Ascending aorta (tissue), 2 donors: ENCODE measurements at places on chromosomes 11 and 22. TPM values are rescaled to one million over a fixed set of nuclear protein-coding genes. Genes with fewer than 3 reads are reported as not detected.

GRCh38 chr11:44725757-44726282 lies 942 bp upstream of the TSPAN18 start:
- H3K4me1 ChIP-seq, result peaks cover 3% of the 10 kb centered on the region
- no peak overlapping the region for H3K27ac ChIP-seq
- DNase-seq, result no peak
- no peaks in the 10 kb centered on the region for H3K27me3 ChIP-seq
- no peaks in the 10 kb centered on the region for H3K36me3 ChIP-seq
- no peak overlapping the region for H3K4me3 ChIP-seq

DNA sequence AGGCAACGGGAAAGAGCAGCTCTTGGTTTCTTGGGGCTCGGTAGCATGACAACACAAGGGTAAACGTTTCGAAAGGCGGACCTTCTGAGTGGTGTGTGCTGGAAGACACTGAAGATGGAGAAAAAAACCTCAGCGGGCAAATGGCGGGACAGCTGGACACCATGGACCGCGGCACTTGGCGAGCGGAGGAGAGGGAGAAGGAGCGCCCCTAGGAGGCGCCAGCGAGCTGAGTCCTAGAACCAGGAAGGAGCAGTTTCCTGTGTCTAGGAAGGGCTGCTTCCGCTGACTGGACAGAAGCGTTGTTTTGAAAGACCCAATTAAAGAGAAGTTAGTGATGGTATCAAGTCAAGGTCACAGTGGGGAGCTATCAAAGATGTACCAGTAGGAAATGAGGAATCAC lies 44.0 kb upstream of the OPCML start:
- no peaks in the 10 kb centered on the region for H3K36me3 ChIP-seq
- H3K27ac ChIP-seq, result no peak overlapping the region
- H3K4me3 ChIP-seq, result no peak overlapping the region
- DNase-seq, result no peak
- no peaks in the 10 kb centered on the region for H3K4me1 ChIP-seq

DNA sequence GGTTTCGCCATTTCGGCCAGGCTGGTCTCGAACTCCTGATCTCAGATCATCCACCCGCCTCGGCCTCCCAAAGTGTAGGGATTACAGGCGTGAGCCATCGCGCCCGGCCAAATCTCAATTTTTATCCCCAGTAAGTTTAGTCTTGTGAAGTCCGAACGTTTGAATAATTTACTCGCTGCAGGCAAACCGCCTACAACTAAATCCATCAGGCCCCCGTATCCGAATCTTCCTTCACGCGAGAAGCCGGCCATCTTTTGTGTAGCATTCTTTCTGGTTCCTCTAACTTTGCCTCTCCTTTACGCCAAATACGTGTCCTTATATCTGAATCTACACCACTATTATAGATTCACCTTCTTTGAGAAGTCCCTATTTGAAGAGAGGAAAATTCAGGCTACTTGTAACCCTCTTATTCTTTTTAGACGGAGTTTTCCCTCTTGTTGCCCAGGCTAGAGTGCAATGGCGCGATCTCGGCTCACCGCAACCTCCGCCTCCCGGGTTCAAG lies 581 bp upstream of the EIF3L start:
- peaks cover 16% of the 10 kb centered on the region for H3K4me1 ChIP-seq
- H3K27ac ChIP-seq, result peak overlapping the region; percentile 81
- H3K36me3 ChIP-seq, result peaks cover 19% of the 10 kb centered on the region
- no peak for DNase-seq
- H3K4me3 ChIP-seq, result peak overlapping the region; percentile 73

- H3K36me3 ChIP-seq, result no peaks in the 10 kb centered on the region
- H3K27ac ChIP-seq, result no peak overlapping the region
- no peaks in the 10 kb centered on the region for H3K4me1 ChIP-seq
- DNase-seq, result no peak
- no peak overlapping the region for H3K4me3 ChIP-seq
Measured at GRCh38 chr11:115981814-115982471, 477.7 kb upstream of the CADM1 start.

- no peak overlapping the region for H3K4me3 ChIP-seq
- no peaks in the 10 kb centered on the region for H3K36me3 ChIP-seq
- H3K27me3 ChIP-seq, result no peaks in the 10 kb centered on the region
- no peak overlapping the region for H3K27ac ChIP-seq
Measured at GRCh38 chr22:32562401-32562800, 87.8 kb downstream of the FBXO7 start.

- H3K4me1 ChIP-seq, result peaks cover 19% of the 10 kb centered on the region
- DNase-seq, result no peak
Measured at GRCh38 chr22:23234409-23235161, 54.3 kb downstream of the BCR start.

GRCh38 chr22:39833610-39834009 lies 60.0 kb downstream of the ENTHD1 start:
- no peak for DNase-seq
- no peaks in the 10 kb centered on the region for H3K27me3 ChIP-seq
- no peaks in the 10 kb centered on the region for H3K4me1 ChIP-seq
- no peak overlapping the region for H3K4me3 ChIP-seq

DNA sequence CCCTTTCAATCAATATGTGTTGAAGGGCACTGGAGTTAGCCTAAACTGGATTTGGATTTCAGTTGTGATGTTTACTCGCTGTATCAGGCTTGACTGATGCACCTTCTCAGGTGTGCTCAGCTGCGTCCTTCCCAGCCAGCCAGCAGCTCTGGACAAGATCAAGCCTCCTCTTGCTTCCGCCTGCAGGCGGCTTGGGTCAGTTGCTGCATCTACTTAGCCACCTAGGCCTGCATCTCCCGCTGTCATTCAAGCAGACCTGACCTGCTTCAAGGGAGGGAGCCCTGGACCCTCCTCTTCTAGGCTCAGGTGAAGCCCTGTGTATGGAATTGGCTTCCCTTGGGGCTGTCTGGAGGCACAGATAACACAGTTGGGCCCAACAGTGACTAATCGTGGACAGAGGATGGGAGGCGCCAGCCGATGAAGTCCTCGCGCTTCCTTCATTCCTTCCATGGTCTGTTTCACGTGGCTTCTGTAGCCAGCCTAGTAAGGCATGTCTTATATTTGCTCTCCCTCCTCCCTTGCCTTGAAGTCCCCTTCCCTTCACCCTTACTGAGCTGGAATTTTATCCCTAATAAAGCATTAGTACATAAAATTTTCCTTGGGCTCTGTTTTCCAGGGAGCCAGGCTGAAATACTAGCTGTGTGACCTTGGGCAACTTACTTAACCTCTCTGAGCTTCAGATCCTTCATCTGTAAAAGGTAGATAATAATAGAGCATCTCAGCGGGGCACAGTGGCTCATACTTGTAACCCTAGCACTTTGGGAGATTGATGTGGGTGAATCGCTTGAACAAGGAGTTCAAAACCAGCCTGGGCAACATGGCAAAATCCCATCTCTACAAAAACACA lies 2.1 kb upstream of the LHFPL7 start:
- DNase-seq, result no peak
- no peaks in the 10 kb centered on the region for H3K36me3 ChIP-seq
- no peak overlapping the region for H3K27ac ChIP-seq
- H3K4me3 ChIP-seq, result no peak overlapping the region
- H3K4me1 ChIP-seq, result no peaks in the 10 kb centered on the region

DNA sequence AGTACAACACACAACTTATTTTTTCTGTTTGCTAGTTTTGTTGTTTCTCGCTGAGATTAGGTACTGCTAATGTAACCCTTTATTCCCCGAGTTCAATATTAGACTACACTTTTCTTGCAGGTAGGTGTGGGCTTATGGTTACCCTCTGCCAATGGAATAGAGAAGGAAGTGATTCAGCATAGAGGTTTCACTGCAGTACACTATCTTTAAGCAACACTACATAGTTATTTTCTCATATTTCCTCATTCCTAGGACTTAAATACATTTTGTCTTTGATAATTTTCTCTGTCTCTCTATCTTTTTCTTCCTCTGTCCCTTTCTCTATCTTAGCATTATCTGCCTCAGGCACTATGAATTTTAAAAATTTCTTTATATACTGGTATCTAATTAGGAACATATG lies 791.0 kb downstream of the FAM181B start:
- no peak for DNase-seq
- no peaks in the 10 kb centered on the region for H3K4me1 ChIP-seq
- no peaks in the 10 kb centered on the region for H3K36me3 ChIP-seq
- no peak overlapping the region for H3K4me3 ChIP-seq

- peaks cover 7% of the 10 kb centered on the region for H3K4me1 ChIP-seq
- no peaks in the 10 kb centered on the region for H3K36me3 ChIP-seq
- peak overlapping the region; percentile 69 for H3K4me3 ChIP-seq
- H3K27ac ChIP-seq, result peak overlapping the region; percentile 84
Measured at GRCh38 chr11:124876818-124877630, 11.8 kb downstream of the ROBO3 start.

- H3K27me3 ChIP-seq, result no peaks in the 10 kb centered on the region
- no peak overlapping the region for H3K4me3 ChIP-seq
- no peak for DNase-seq
- no peaks in the 10 kb centered on the region for H3K36me3 ChIP-seq
- H3K27ac ChIP-seq, result no peak overlapping the region
Measured at GRCh38 chr11:22707119-22707899, 40.9 kb downstream of the GAS2 start.

DNA sequence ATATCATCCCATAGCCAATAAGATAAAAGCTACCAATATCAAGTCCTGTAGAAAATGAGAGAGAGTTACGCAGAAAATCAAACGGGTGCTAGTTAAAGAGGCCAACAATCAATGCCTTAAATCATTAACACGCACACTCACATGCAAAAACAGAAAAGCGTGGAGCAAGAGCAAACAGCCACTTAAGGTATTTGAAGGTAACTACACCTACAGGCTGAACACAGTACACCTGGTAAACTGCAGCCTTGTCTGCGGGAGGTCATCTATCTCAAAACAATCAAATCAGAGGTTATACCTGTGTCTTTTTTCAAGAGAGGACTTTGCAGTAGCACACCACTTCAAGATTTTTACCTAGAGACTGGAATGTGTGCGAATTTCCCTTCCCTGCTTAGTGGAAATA lies 23.6 kb downstream of the SLC35F2 start:
- peaks cover 8% of the 10 kb centered on the region for H3K4me1 ChIP-seq
- no peak overlapping the region for H3K4me3 ChIP-seq
- no peak overlapping the region for H3K27ac ChIP-seq
- no peaks in the 10 kb centered on the region for H3K27me3 ChIP-seq
- no peaks in the 10 kb centered on the region for H3K36me3 ChIP-seq

DNA sequence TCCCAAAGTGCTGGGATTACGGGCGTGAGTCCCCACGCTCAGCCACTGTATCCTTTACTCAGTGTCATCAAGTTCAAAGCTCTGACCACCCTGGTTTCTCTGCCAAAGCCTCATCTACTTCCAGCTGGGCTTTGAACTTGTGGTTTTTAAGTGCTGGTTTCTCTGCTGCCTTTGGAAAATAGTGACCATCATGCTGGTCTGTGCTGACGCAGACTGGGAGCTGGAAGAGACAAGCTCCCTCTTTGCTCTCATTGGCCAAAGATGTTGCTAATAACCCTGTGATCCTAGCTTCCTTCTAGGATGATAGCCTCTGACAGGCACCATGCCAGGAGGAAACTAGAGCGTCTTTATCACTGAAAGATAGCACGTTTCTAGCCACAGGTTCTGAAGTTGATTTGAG lies 62.4 kb downstream of the ALX4 start:
- H3K36me3 ChIP-seq, result peaks cover 10% of the 10 kb centered on the region
- peaks cover 2% of the 10 kb centered on the region for H3K4me1 ChIP-seq
- H3K4me3 ChIP-seq, result no peak overlapping the region
- H3K27ac ChIP-seq, result no peak overlapping the region

DNA sequence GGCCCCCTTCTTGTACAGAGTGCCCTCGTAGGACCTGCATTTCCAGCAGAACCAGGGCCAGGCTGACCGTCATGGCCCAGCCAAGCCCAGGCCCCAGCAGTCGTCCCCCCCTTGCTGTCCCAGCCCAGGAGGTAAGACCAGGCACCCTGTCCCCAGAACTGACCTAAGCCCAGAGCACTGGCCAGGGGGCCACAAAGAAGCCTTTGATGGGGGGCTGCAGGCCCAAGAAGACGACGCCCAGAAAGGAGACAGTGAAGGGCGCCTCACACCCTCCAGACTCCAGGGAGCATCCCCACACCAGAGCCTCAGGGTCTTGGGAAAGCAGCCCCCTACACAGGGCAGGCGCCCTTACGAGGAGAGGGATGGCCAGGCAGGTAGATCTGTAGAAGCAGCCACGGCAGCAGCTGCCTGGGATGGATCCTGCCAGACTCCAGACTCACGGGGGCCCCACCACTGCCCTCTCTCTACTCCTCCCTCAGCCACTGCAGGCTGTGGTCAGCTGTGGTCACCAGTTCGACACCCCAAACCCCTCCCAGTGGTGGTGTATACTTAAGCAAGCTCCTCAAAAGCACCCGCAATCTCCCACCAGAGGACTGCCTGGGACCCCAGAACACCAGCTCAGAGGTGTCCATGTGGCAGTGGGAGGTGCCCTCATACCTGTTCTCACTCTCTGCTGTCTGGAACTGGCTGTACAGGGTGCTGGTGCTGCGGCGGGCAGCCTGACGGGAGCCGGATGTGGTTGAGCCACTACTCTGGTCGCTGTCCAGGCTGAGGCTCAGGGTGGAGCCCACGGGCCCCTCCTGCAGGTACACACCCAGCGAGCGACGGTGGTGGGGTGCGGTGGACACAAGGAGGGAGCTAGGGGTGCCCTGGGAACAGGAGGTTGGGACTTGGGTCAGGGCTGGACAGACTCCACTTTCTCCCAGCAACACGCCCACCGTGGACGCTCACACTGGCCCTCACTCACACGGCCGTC lies 27.0 kb downstream of the SBF1 start:
- no peak for DNase-seq
- no peak overlapping the region for H3K4me3 ChIP-seq
- H3K36me3 ChIP-seq, result peaks cover 43% of the 10 kb centered on the region
- H3K27ac ChIP-seq, result no peak overlapping the region

INS gene
- total RNA-seq, result not detected

NADSYN1 gene
- total RNA-seq, result 33.3 TPM

C11orf21 gene
- not detected for total RNA-seq

OR52H1 gene
- total RNA-seq, result not detected

CHADL gene
- not detected for total RNA-seq

PGA5 gene
- total RNA-seq, result 2.0 TPM

PHLDB1 gene
- total RNA-seq, result 200 TPM

OR2D3 gene
- not detected for total RNA-seq

TNNT3 gene
- total RNA-seq, result 10.1 TPM

OR8A1 gene
- total RNA-seq, result not detected
